Sigmoid colon (tissue), 7 donors: ENCODE measurements at places on chromosomes 3 and 15. TPM values are rescaled to one million over a fixed set of nuclear protein-coding genes. Genes with fewer than 3 reads are reported as not detected.

DNA sequence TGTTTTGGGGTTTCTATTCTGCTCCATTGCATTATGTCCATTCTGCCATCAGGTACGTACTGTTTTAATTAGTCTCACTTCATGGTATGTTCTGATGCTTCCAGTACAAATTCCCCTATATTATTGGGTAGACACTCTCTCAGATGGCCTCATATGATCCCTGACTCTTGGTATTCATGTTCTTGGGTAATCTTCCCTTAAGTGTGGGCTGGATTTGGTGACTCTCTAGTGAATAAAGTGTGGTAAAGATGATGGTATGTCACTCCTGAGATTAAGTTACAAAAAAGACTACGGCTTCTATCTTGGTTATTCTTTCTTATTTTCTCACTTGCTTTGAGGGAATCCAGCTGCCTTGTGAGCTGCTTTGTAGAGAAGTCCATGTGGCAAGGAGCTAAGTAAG, 89.6 kb upstream of the TBC1D5 start:
- no peak overlapping the region for H3K27ac ChIP-seq
- no peaks in the 10 kb centered on the region for H3K4me1 ChIP-seq
- no peak for DNase-seq
- H3K27me3 ChIP-seq = no peaks in the 10 kb centered on the region
- no peaks in the 10 kb centered on the region for H3K36me3 ChIP-seq

GRCh38 chr3:49563040-49563578, 8.8 kb downstream of the BSN start:
- H3K36me3 ChIP-seq = no peaks in the 10 kb centered on the region
- no peak overlapping the region for H3K27ac ChIP-seq
- no peaks in the 10 kb centered on the region for H3K27me3 ChIP-seq

- no peak overlapping the region for H3K4me3 ChIP-seq
- peaks cover 14% of the 10 kb centered on the region for H3K4me1 ChIP-seq
- no peak overlapping the region for H3K27ac ChIP-seq
- no peaks in the 10 kb centered on the region for H3K36me3 ChIP-seq
- no peak for DNase-seq
These were observed 27.9 kb upstream of the SLC6A6 start for GRCh38 chr3:14374444-14374883.

Gene WWTR1
- total RNA-seq = 243 TPM

Gene DOCK3
- 3.9 TPM for total RNA-seq

Gene IL17RB
- total RNA-seq = 2.8 TPM

Gene SEMA6D
- 6.9 TPM for total RNA-seq
